ENCODE measurements at places on chromosomes 3 and 15.
A peak's percentile ranks its signal among the peaks of the same experiment; 100 is the strongest.

DNA sequence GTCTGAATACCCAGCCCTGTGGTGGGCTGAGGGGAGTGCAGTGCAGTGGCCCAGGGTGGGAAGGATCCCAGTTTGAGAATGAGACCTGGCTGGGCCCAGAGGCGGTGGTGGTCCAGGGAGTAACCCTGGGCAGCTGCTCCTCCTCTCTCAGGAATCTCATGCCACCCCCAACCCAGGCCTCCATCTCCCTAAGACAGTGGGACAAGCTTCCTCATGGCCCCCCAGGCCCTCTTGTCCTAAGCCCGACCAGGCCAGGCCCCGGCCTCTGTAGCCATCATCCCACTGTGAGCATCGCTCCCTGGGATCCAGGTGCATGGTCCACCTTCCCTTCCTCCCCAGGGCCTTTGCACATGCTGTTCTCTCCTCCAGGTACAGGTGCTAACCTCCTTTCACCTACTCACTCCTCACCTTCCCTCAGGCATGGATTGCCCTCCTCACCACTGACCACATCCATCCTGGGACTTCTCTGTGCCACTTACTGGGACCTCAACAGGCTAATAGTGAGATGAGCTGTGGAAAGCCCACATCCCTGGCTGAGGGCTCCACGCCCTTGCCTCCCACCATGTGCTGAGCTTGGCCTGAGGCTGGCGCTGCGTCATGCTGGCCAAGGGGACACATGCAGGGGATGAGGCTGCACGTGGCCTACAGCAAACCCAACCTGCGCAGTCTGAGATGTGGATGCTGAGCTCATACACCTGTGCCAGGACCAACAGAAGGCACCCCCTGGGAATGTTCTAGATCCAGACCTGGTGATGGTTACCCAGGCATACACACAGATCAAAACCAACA, 9.9 kb downstream of the CHDH start:
- no peak for DNase-seq

- DNase-seq, result no peak
Observed at GRCh38 chr3:193317682-193318300, 60.8 kb downstream of the ATP13A5 start.

- no peak for DNase-seq
Observed at GRCh38 chr3:64188810-64189560, 36.3 kb downstream of the PRICKLE2 start.

DNA sequence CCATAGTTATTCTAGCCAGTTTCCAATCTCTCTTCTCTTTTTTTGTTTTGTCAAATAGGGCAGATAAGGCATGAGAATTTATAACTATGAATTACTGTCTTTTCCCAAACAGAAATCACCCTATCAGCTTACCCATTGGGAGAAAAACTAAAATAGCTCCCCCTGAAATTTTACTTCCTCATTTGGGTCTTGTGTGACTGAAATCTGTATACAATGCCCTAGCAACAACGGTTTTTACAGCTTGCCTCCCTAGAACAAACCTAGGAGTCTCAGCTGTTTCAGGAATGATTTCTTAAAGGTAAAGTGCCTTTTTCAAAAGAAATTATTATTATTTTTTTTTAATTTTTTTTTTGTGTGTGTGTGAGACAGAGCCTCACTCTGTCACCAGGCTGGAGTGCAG, 56.8 kb downstream of the CD86 start:
- DNase-seq, result no peak

DNA sequence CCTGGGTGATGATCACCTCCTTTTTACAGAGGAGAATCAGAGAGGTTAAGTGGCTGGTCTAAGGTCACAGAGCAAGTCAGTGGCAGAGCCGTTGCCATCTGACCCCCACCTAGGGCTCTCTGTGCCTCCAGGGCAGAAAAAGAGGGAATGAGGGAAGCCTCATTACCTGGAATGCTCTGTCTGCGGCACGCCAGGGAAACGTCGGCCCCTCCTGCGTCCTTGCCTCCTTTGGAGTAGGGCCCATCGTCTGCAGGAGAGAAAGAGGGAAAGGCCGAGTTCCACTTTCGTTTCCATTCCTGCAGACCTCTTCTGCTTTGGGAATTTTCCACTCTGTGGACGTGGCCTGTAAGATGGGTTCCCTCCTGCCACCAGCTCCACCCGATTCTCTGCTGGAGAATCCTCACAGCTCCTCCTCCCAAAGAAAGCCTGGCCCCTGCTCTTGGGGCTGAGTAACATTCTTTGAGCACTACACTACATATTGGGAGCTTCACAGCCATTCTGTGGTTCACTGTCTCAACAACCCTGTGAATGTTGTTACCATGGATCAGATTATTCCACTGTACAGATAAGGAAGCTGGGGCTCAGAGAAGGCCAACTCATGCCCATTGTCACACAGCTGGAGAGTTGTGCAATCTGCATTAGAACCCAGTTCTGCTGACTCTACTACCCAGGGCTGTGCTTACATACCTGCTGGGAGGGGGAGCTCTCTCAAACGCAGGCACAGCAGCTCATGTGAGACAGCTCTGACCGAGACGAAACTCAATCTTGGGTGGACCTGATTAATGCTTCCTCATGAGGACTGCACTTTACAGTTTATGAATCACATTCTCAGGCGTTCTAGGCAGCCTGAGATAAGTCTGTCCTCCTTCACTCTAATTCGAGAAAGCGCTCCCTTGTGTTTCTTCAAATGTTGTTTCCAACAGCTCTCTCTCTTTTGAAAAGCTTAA, 14.2 kb downstream of the GRIP2 start:
- DNase-seq, result no peak

DNA sequence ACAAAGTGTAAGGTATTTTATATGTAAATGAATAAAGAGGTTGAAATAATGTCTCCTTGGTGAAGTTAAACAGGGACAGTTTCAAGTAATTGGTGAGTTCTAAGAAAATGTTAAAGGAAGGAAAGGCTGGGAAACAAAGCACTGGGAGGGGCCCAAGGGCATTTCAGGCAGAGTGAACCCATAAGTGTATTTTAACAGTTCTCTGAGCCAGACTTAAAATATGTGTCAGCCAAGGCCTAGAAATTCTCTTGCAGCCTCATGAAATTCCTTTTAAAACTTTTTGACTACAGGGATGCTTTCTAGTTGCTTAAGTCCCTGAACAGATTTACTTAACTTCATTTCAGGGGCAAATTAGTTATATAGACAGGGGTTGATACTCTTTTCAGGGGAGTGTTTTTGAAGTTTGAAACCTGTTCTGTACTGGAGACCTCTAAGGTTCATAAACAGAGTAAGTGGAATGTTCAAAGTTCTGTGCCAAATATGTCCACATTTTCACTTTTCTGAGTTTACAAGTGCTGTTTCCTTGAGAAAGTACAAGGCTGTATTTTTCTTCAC, 77.6 kb downstream of the GALK2 start:
- no peak for DNase-seq

DNA sequence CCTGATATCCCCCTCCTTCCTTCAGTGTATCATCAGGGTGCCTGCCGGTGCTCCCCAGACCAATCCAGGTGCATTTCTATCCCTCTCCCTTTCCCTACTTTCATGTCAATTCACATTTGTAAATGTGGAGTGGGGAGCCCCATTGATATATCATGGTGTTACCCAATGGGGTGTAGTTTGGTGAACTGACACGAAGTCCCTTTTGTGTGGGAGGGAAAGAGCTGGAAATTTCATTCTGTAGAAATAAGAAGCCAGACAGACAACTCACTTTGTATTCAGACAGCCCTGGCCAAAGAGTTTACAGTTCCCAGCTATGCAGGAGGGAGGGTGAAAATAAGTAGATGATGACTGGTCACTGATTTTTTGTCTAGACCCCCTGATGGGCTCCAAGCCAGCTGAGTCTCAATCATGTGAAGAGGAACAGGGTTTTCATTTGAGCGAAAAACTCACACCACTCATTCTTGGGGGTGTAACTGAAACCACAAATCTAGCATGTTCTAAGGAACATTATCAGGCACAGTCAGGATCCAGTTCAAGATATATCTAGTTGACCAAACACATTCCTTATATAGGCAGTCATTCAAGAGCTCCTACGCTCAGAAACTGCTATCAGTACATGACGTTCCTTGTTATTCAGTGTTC, 58.9 kb downstream of the LMCD1 start:
- no peak for DNase-seq

DNA sequence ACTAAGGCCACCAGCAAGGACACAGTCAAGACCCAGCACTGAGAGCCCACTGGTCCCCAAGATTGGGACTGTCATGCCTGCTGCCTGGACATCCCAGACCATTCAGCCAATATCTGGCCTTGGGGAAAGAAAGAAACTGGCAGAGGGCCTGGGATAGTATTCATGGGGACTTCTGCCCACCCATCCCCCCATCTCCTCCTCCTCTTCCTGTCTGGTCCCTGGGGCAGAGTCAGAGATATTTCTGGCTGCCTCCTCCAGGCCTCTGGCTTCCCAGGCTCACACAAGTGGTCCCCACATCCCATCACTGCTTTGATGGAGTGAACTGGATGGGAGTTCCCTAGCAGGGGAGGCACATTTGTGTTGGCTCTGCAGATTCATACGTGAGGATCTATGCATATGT, 4.2 kb upstream of the RASL12 start:
- DNase-seq, result no peak

GRCh38 chr15:80562033-80562432, 133.1 kb upstream of the ABHD17C start:
- DNase-seq, result no peak

DNA sequence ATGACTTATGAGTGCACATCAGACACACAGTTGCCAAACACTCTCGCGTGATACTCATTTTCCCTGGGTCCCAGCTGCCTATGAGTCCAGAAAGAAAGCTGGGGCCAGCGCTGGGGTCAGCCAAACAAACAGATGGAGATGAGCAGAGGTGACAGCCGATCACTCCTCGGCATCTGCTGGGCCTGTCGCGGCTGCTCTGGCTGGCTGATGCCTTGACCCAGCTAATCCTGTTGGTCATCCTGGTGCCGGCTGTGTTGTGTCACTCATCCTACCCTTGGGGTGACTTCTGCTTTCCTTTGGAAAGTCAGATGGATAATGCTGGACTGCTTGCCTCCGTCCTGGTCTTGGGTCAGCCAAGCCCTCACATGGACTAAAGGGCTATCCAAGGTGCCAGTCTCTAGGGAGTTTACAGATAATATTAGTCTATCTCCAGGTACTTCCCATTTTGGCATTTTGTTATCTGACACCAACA, 105.3 kb upstream of the PDZRN3 start:
- DNase-seq, result no peak

GRCh38 chr3:122245513-122246174, 62.2 kb downstream of the CASR start:
- DNase-seq, result no peak

- no peak for DNase-seq
Observed at GRCh38 chr3:140456974-140457373, 220.9 kb upstream of the TRIM42 start.

- DNase-seq, result no peak
Observed at GRCh38 chr15:101148881-101149664, 102.8 kb downstream of the CHSY1 start.

DNA sequence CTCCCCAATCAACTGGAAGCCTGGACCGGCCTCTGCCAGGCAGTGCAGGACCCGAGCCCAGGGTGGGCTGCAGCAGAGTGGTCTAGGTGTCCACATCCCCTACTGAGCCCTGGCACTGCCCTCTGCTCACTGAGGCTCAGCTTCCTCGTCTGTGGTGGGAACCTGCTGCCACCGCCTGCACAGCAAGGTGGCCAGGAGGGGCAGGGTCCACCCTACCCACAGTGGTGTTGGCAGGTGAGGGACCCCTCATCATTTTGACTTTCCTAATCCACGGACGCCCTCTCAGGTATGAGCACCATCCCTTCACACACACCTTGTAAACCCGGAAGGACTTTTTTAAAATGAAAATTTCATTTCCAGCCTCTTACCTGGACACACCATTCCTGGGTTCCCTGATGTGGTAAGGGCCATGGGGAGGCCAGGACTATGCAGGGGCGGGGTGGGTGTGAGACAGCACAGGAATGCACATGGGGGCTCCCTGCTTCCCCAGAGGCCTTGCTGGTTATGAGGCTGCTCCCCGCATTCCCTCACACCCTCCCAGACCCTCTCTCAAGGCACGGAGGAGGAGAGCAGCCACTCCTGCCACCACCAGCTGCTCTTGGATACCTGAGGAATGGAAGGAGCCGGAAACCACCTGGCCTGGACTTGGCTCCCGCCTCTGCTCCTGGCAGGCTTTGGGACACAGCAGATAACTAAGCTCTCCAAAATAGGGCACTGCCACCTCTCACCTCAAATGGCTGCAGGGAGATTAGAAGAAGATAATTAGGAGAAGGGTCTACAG, 185.9 kb upstream of the TPM1 start:
- no peak for DNase-seq

- DNase-seq, result peak; percentile 50
Observed at GRCh38 chr3:71389911-71390573, 193.5 kb downstream of the FOXP1 start.

DNA sequence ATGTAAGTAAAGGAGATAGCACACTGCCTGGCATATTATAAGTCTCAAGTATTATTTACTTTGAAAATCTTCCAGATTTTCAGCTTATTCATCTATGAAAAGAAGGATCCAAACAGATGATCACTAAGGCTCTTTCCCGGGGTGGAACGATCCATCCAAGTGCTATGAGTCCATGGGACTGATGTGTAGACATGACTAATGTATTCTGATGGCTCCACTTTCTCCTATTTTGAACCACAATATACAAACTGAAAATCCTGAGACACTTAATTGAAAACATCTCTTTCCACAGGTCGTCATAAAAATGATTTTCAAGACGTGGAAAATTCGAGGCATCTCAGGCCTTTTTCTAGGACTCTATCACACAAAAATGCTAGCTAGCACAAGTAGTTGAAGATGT, 33.4 kb upstream of the CHRM5 start:
- no peak for DNase-seq

DNA sequence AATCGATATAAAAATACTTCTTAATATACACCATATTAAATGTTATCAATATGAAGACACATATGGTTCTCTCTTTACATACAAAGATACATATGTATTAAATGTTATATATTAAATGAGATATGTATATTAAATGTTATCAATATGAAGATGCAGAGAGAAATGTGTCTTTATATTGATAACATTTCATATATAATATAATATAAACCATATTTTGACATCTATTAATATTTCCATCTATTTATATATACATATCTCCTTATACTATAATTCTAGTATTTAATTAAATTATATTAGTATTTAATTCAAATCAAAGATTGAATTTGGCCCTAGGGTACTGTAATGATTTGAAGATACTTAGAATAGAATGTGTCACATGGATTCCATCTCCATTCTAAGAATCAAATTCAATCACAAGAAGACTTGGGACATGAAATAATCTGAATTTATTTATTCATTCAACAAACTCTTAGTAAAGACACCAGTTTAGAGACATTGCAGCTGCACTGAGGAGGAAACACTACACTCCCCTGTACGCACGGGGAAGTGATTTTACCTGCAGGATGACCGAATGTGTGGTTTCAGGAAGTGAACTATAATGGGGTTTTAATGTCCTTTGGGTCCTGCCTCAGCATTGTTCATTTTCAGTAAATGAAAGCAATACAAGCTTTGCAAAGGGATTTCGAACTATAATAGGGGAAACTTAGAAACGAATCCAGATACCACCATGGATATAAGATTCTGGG, 365.1 kb downstream of the MECOM start:
- DNase-seq, result no peak

GRCh38 chr3:11053926-11054503, 61.5 kb downstream of the SLC6A1 start:
- no peak for DNase-seq
